ENCODE measurements at places on chromosomes 12 and 14.

- no peak for DNase-seq
Measured at GRCh38 chr12:3427956-3428355, 63.0 kb upstream of the PRMT8 start.

DNA sequence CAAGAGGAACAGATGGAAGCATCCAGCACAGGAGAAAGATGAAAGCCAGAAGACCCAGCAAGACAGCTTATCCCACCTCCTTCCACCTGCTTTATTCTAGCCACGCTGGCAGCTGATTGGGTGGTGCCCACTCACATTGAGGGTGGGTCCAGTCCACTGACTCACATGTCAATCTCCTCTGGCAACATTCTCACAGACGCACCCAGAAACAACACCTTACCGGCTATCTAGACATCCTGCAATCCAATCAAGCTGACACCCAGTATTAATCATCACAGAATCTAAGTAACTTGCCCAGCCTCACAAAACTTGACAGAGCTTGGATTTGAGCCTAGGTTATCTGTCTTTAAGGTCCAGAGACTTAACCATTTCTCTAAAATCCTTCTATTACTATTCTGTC, 208.9 kb downstream of the PAH start:
- no peak for DNase-seq

GRCh38 chr14:55059333-55059732, 7.9 kb downstream of the MAPK1IP1L start:
- DNase-seq: no peak

- DNase-seq: no peak
Measured at GRCh38 chr12:39476121-39476520, 33.2 kb upstream of the KIF21A start.

DNA sequence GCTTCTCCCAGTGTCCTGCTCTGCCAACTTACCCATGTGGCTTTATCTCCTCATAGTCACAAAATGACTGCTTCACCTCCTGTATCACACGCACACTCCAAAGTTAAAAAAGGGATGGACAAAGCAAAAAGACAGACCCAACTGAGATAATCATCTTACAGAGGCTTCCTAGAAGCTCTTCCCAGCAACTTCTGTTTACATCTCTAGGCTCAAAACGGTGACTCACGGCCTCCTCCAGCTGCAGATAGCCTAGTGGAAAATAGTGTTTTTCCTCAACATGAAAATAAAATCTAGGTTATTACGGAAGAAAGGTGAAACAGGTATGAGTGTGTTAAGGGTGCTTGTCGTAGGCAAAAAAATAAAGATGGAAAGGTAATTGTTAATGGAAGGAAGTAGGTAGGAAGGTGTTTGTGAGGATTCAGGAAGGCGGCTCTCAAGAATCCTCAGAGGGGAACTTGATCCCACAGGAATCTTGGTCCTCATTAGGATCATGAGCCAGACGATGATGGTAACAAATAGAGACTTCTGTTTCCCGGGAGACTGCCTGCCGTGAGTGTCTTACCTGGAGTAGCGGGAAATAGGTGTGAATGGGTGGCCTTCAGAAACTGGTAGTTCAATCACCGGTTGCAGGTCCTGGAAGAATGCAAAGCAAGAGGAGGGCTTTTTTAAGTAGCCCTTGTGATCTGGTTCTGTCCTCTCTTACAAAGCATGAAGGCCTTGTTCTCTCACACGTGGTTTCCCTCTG, 487.5 kb upstream of the TMEM132C start:
- DNase-seq: no peak

- no peak for DNase-seq
Measured at GRCh38 chr12:71578694-71579258, 84.9 kb downstream of the ZFC3H1 start.

DNA sequence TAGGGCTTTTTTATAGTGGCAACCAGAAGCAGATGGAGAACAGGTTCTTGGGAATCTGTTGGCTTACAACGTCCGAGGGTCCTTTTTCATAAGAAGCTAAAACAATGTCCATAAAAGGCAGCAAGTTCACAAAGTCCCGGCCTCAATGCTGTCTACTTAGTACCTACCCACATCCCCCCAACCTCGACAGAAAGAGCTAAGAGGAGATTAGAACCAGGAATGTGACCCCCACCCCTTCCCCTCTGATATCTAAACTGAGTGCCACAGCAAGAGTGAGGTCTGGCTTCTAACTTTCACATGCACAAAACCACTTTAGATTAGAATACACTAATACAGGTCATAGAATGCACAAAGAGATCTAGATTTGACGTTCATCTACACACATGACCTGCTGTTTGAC, 4.5 kb downstream of the DPF3 start:
- DNase-seq: no peak

DNA sequence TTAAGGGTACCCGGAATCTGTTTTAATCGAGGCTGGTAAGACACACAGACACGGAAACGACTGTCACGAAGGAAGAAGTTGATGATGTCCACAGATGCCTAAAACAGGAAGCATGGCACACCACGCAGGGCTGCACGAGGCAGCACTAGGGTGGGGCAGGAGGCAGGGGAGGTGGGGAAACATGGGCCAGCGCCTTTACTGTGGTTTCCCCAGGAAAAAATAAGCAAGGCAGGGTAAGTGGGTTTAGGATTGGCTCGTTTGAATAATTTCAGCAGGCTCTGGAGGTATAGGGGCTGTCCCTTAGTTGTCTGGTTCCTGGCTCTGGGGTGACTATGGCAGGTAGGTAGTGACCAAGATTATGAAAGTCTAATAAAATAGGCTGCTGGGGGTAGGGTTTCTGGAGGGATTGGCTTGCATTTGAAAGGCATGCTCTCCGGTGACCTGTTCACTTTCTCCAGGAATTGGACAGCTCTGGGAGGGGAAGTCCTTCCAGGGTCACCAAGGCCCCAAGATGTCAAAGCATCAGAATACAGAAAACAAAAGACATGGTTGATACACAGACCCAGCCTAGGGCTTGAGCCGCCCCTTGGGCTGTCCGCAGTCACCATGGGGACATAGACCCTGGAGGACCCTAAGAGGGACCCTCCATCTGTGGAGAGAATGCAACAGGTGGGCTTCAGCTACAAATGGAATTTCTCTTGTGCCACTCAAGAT, 35.3 kb downstream of the MAP1LC3B2 start:
- peak; percentile 7 for DNase-seq

DNA sequence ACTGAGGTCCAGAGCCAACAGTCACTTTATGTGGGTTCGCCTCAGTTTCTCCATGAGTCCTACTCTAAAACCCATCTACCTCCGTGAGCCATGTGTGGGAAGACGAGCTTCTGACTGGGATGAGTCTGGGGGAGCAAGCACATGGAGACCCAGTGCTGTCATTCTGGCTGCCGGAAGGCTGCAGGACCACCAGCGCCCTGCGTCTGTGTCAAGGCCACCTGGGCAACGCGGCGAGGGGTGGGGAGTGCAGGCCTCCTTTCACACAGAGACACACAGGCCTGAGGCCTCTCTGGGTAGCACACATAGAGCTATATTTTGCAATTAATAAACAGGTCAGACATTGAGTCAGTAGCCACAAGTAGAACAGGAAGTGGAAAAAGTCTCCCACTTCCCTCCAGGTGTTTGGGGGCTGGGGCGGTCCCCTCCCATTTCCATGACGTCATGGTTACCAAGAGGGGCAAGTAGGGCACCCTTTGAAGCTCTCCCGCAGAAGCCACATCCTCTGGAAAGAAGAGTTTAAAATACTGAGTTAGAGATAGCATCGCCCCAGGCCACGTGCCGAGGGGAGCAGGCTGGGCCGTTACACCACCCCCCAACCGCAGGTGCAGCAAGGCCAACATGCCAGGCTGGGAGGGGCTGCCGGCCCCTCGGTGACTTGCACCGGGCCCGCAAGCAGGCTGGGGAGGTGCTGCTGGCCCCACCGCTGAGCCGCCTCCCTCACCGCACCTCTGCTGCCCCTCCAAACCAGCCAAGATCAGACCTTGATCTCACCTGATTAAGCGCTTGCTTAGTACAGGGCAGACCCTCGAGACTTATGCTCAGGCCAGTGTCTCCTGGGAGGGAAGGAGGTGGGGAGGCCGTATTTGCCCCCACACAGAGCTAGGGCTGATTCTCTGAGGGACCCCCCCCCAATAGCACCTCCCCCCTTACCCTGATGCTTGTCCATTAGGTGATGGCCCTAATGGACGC, 32.7 kb downstream of the DAD1 start:
- peak; percentile 96 for DNase-seq

- no peak for DNase-seq
Measured at GRCh38 chr12:71469258-71469750, 29.7 kb downstream of the LGR5 start.

DNA sequence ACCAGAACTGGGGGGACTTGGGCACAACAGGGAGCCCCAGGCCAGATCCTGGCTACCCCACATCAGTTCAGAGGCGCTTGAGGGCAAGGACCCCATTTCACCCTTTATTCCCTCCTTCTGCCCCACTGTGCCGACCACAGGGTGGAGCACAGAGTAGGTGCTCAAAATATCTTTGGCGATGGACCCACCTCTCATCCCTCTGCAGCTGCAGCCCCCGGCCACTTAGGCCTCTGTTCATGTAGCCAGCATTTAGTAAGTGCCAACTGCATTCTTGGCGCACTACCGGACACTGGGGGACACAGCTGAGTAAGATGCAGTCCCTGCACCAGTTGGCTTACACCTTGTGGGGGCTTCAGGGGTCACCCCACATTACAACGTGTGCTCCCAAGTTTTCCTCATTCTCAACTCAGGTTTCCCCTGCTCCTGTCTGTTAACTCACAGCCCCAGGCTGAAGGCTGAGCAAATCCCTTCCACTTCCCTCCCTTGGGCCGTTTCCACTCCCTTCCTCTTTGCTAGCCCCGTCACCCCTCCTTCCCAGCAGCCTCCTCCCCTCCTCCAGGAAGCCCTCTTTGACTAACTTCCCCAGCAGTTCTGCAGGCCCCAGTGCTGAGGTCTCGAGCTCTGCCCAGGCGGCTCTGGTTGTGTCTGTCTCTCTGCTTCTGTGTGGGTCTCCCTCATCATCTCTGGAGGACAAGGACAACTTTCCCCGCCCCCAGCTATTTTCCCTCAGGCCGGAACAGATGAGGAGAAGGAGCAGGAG, 26.5 kb downstream of the KRT80 start:
- no peak for DNase-seq

DNA sequence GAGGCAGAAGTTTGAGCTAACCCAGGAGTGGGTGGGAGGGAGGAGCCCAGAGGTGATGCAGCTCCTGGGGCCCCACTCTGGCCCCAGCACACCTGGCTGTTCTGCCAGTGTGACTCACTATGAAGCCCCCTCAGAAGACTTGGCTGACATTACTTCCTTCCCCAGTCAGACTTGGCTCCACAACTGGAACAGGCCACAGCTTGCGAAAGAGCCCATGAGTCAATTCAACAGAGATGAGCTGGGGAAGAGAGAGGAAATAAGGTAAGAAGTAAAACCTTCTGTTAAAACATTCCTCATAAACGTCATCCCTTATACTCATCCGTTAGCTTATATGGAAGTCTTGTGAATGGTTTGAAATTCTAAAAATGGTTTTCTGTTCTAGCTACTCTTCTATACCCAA, 245.9 kb downstream of the ADAMTS20 start:
- DNase-seq: no peak

DNA sequence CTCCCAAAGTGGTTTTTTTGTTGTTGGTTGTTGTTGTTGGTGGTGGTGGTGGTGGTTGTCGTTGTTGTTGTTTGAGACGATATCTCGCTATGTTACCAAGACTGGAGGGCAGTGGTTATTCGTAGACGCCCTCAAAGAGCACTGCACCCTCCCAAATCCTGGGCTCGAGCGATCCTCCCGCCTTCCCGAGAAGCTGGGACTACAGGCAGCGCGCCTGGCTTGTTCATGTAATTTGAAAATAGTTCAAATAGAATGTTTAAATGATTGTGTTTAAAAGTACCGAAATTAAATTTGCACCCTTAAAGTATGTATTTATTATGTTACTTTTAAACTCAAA, 439 bp upstream of the ANAPC5 start:
- no peak for DNase-seq

DNA sequence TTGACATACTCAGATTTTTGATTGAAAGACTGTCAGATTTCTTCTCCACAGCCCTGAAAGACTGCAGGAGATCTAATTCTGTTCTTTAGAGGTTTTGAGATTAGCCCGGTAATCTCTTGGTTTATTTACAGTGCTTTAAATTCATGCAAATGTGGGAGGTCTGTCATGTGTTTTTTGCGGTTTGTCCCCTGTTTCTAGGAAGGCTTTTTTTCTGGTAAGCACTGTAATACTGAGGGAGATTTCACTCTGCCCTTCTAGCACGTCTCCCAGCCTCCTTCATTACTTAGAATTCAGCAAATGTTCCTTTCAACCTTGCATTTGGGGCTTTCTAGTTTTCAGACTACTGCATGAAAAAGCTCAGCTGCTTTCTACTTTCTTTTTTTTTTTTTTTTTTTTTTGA, 31.1 kb downstream of the GPHN start:
- DNase-seq: no peak

GRCh38 chr14:78029601-78030372, 140.4 kb upstream of the NRXN3 start:
- no peak for DNase-seq

DNA sequence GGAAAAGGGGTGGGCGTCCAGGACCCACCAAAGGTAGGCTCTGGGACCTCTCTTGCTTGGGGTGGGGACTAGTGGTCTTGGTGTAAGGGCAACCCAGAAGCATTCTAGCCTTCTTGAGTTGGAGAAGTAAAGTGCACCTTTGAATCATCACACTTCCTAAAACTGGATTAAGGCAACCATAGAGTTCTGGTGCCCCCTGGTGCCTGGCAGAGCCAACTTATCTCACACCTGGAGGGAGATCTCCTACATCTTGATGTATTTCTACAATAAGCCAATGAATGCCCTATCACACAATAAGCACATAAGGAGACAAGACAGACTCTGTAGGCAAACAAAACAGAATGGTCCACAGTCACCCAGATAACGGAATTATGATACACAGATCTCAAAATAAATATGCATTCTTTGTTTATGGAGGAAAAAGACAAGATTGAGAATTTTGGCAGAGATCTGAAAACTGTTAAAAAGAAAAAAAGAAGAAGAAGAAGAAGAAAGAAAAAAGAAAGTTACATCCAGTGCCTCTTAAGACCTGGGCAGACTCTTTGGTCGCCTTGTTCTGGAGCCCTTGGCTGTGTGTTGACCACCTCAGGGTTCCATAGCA, 95.9 kb upstream of the PPP2R5C start:
- peak; percentile 26 for DNase-seq

DNA sequence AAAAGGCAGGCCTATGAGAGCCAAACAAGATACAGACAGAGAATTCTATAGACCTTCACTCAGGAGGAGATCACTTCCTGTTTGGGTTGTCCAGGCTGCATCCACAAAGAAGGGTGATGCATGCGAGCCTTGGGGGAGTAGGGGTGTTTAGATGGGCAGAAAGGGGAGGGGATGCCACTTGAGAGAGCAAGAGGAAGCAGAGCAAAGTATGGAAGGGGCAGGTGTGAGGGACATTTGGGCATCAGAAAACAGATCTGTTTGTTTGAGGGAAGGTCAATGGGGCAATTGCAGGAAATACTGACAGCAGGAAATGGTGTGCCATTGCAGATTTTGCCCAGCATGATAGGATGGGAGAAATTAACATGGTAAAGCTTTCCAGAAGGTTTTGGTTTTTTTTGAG, 146.4 kb upstream of the FOXN3 start:
- DNase-seq: no peak
